Panc1 (cell line): ENCODE measurements at places on chromosomes 4 and X. TPM values are rescaled to one million over a fixed set of nuclear protein-coding genes. Genes with fewer than 3 reads are reported as not detected.
A peak's percentile ranks its signal among the peaks of the same experiment; 100 is the strongest.

GRCh38 chrX:117400005-117400404, 716.6 kb downstream of the KLHL13 start:
- H3K4me3 ChIP-seq = no peak overlapping the region
- no peak overlapping the region for H3K27ac ChIP-seq
- H3K36me3 ChIP-seq = no peaks in the 10 kb centered on the region
- no peaks in the 10 kb centered on the region for H3K4me1 ChIP-seq
- H3K27me3 ChIP-seq = no peaks in the 10 kb centered on the region

- peak; percentile 45 for DNase-seq
- H3K4me1 ChIP-seq = no peaks in the 10 kb centered on the region
- H3K27me3 ChIP-seq = no peaks in the 10 kb centered on the region
- no peaks in the 10 kb centered on the region for H3K36me3 ChIP-seq
- H3K4me3 ChIP-seq = no peak overlapping the region
Measured at GRCh38 chrX:44580466-44580865, 37.8 kb upstream of the FUNDC1 start.

DNA sequence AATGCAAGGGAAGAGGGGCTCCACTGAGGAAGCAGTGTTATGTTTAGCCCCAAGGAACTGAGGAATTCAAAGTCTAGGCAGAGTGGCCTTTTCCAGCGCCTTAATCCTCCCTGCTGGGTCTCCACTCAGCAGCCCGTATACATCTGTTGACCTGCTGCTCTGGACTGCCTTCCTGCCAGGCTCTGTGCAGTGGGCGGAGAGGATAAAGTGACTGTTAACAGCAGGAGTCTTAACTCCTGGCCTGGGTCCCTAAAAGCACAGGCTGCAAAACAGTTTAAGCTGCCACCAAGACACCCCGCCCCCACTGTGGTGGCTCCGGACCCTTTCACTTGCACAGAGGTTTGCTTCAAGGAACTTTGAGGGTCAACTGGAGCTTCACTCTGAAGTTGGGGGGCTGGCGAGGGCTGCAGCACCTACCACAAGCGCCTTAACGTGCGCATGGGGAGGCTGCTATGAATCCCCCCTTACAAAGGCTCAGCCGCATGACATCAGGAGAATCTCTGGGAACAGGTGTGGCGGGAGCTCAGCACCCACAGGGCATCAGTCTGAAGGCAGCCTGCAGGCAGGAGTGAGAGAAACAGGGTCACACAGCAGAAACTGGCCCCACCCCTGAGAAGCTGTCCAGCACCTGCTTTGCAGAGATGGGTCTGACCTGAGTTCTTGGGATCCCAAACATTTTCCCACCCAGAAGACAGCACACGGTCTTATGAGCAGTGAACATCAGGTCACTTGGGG, 358.2 kb upstream of the GATB start:
- DNase-seq = no peak
- H3K27me3 ChIP-seq = no peaks in the 10 kb centered on the region
- no peaks in the 10 kb centered on the region for H3K36me3 ChIP-seq
- H3K27ac ChIP-seq = no peak overlapping the region

DNA sequence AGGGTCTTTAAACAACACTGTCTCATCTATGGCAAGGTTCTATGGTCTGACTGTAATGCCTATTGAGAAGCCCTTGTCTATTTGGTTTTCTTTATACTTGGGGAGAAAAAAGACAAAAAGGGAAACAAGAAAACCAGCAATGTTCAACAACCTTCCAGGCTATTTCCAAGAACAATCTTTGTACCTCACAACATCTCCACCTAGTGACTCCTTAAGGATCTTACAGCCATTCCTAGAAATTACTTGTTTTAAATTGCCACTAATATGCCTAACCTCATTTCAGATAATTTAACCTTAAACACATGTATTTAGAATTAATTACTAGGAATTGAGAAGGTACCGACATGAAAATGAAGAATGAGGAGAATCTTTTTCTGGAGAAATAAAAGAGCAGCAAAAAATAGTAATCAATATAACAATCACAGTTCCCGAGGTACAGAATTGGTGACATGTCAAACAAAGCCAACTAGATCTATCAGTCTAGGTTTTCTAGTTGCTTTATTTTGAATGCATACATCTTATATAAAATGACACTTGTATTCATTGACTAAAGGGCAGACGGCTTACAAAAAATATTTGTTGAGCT, 1.6 kb upstream of the RBM46 start:
- H3K27ac ChIP-seq = no peak overlapping the region
- no peaks in the 10 kb centered on the region for H3K27me3 ChIP-seq
- no peak overlapping the region for H3K4me3 ChIP-seq
- no peaks in the 10 kb centered on the region for H3K36me3 ChIP-seq
- H3K4me1 ChIP-seq = no peaks in the 10 kb centered on the region
- DNase-seq = no peak

Gene TMSB15A
- 2.3 TPM for total RNA-seq

Gene TGIF2LX
- total RNA-seq = not detected

Gene RBPJ
- total RNA-seq = 33.7 TPM

Gene SHISA3
- total RNA-seq = 0.18 TPM

Gene TRO
- 2.4 TPM for total RNA-seq

Gene GAGE13
- total RNA-seq = not detected

Gene TCEAL6
- total RNA-seq = not detected
